ENCODE measurements at places on chromosomes 5 and 9. TPM values are rescaled to one million over a fixed set of nuclear protein-coding genes. Genes with fewer than 3 reads are reported as not detected.

Gene DCTN4
- 56.5 TPM for total RNA-seq

Gene C9orf43
- 0.59 TPM for total RNA-seq

Gene MYO10
- total RNA-seq = 40.1 TPM

Gene IFNA13
- total RNA-seq = not detected

Gene GPR151
- total RNA-seq = not detected

Gene GALNT10
- total RNA-seq = 6.9 TPM

Gene TMEFF1
- total RNA-seq = 4.7 TPM

Gene CTXN3
- total RNA-seq = not detected

Gene ADRB2
- 3.8 TPM for total RNA-seq

Gene FBXL7
- total RNA-seq = 8.6 TPM

Gene TMEM215
- total RNA-seq = 0.39 TPM

Gene REXO4
- total RNA-seq = 11.3 TPM

GRCh38 chr9:114482593-114482992 is 22.7 kb downstream of the WHRN start:
- DNase-seq = no peak

- peak; percentile 76 for DNase-seq
These were observed at the start of gene FREM1 for GRCh38 chr9:14909961-14910805. Gene FREM1, minus strand, starts transcription at chr9:14910428. Its CDS starts 41,451 bp downstream, at chr9:14868977.

GRCh38 chr5:128083811-128084227 is 253 bp downstream of the SLC12A2 start:
- DNase-seq = no peak

DNA sequence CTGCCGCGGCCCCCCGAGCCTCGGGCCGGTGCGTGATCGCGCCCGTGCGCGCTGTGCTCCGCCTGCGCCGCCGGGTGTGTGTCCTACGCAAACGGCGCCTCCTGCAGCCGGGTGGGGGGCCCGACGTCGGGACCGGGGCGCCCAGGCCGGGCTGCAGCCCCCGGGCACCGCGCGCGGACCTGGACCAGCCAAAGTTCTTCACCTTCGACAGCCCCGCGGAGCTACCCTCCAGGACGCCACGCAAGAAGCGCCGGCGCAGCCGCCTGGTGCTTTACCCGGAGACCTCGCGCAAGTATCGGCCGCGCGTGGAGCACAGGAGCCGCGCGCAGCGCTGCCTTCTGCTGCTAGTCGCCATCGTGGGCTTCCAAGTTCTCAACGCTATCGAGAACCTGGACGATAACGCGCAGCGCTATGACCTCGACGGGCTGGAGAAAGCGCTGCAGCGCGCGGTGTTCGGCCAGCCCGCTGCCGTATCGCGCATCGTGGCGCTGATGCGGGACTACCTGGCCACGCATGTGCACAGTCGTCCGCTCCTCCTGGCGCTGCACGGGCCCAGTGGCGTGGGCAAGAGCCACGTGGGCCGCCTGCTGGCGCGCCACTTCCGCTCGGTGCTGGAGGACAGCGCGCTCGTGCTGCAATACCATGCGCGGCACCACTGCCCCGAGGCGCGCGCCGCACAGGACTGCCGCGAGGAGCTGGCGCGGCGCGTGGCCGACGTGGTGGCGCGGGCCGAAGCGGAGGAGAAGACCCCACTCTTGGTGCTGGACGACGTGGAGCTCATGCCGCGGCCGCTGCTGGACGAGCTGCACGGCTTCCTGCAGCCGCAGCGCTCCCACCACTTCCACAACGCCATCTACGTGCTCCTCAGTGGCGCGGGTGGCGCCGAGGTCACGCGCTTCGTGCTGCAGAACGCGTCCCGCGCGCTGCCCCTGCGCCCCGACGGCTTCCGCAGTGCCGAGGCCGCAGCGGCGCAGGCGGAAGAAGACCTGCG is 1.5 kb downstream of the TOR4A start:
- DNase-seq = no peak

DNA sequence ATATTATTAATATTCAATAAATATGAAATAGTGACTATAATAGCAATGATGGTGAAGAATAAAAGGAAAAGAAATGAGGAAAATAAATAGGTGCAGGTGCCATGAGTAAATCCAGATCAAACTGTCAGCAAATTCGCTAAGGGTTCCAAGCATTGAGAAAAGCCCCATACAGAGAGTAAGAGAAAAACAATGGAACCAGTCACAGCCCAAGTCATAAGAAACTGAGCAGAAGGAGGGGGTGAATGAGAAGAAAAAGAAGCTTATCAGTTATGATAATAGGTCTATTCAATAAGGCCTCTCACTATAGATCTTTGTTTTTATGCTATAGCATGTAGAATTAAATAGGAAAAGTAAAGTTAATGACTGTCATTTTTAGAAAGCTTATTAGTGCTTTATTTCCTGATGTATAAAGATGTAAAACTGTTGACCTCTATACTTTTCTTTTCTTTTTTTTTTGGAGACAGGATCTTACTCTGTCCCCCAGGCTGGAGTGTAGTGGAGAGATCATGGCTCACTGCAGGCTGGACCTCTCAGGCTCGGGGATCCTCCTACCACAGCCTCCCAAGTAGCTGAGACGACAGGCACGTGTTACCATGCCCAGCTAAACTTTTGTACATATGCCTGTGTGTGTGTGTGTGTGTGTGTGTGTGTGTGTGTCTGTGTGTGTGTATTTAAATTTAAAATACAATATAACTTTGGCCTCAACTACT is 72.4 kb downstream of the FYB1 start:
- DNase-seq = no peak

DNA sequence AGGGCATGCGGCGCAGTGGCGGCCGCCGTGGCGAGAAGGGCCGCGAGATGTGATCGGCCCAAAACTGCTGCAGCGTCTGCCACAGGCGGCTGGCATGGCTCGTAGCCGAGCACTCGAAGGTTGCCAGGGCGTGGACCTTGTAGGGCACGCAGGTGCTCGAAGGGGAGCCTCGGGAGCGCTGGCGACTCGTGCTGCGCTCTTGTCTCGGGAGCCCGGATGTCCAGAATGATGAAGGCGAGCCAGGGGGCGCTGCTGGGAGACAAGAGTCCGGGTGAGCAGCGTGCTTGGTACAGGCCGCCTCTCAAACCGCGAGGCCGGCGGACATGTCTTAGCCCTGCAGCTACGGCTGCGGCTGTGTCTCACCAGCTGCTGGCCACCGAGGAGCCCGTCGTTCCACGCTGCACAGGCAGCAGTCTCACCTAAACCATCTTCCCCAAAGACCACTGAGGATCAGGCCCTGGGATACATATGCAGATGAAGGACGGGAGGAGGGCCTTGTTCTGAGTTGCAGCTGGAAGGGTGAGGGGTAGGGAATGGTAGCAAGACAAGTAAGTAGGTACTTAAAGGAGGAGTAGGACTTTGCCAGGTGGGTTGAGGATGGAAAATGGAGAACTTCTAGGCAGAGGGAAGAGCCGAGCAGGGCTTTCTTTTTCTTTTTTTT is 1.7 kb downstream of the CBY3 start:
- DNase-seq = peak; percentile 37

DNA sequence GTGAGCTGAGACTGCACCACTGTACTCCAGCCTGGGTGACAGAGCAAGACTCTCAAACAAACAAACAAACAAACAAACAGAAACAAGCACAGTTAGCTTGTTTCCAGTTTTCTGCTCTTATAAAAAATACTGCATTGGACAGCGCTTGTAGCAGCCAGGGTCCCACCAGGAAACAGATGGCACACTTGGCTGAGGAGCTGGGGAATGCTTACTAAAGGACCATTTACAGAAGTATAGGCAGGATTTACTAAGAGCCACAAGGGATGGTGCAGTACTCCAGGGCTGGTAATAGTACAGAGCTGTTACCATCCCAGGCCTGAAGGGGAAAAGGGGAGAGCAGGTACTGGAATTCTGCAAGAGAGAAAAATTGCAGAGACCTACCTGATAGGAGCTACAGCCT is 5.2 kb upstream of the ANKS6 start:
- DNase-seq = no peak

DNA sequence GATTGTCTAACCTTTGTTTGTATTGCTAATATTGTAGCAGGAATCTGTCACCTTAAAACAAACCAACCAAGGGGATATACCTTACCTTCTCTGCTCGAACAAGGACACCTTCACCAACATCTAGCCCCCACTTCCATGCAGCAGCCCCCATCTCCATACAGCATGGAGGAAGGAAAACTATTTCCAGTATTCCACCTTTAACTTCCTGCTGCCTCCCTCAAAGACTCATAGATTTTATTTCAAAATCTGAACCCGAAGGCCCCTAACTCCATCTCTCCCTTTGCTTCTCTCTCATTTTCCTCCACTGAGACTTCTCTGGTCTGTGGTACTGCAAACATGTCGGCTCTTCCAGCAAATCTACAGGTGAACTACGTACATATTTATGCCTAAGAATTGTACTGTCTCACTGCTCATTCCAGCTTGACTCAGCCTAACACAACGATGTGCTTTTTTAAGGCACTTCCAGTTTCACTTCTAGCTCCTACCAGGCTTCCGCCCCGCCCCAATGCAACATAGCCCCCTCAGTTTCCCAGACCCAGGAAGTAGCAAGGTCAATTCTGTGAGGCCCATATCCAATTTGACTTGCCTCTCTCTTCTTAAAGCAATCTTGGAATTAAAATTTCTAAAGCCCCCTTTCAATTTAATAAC is 70.7 kb upstream of the RNF38 start:
- peak; percentile 22 for DNase-seq

GRCh38 chr5:133758641-133759040 is 146.3 kb upstream of the FSTL4 start:
- no peak for DNase-seq

DNA sequence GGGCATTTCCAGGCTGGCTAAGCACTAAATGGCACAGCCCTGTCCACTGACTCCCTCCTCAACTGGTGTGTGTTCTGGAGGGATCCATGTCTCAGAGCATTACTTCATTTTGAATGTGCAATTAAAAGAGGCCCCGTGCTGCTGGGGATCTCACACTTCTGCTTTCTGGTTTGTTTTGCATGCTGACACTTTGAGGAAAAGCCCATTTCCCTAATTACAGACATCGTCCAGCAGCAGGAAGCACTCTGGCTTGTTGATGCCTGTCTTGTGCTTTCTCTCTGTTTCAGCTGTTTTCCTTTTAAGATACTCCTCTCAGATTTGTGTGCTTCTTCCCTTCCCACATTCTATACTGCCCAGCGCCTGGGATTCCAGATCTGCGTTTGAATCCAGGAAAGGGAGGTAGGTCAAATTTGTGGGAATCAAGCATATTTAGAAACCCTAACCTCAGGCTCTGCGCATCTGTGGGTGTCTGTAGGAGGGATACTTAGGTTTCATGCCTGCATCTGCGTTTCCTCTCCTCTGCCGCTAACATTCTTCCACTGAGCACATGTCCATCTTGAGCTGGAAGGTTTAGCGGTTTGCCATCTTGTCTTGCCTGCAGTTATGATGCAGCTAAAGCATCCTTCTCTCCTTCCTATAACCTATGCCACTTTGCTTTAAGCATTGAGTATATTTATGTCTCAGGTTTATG is 25.7 kb downstream of the SYK start:
- no peak for DNase-seq

DNA sequence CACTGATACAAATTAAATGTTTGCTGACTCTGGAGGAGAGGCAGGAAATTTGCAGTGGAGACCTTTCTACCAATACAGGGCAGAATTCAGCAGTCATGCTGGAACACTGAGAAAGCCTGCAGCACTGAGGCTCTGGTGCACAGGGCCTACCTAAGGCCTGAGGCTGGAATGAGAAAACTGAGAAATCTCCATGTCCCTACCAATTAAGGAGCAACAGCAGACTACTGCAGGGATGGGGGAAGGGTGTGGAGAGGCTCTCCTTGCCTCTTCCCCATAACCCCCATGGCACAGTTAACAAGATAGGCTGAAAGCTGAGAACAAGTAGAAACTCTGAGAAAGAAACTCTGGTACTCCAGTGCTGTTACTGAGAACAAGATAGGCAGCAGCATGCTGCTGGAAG is 10.5 kb downstream of the FBXO4 start:
- DNase-seq = no peak

GRCh38 chr5:56183506-56183905 is 49.6 kb downstream of the ANKRD55 start:
- DNase-seq = no peak

GRCh38 chr5:120037451-120037850 is 408.1 kb downstream of the FAM170A start:
- no peak for DNase-seq

- no peak for DNase-seq
These were observed 704.1 kb downstream of the PRELID2 start for GRCh38 chr5:145130996-145131395.

GRCh38 chr9:99140685-99141314 is 35.9 kb downstream of the TGFBR1 start:
- peak; percentile 58 for DNase-seq

GRCh38 chr9:79233542-79233941 is 338.2 kb upstream of the TLE4 start:
- DNase-seq = no peak

GRCh38 chr5:95283761-95284571 is 928 bp downstream of the MCTP1 start:
- DNase-seq = no peak

DNA sequence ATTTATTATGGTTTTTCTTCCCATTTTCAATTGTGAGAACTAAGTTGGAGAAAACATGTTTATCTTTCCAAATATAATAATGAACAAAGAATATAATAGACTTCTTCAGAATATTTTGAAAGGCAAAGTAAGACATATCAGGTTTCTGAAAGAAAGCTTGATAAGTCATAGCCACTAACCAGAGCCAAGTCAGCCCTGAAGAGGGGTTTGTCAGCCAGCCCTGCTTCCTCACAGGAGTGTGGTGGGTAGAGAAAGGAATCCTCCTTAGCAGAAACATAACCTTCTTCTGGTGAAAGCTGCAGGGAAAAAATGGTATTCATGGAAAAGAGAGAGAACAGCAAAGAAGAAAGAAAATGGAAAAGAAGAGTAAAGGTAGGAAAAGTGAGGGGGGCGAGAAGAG is 93.4 kb downstream of the MPDZ start:
- DNase-seq = no peak

DNA sequence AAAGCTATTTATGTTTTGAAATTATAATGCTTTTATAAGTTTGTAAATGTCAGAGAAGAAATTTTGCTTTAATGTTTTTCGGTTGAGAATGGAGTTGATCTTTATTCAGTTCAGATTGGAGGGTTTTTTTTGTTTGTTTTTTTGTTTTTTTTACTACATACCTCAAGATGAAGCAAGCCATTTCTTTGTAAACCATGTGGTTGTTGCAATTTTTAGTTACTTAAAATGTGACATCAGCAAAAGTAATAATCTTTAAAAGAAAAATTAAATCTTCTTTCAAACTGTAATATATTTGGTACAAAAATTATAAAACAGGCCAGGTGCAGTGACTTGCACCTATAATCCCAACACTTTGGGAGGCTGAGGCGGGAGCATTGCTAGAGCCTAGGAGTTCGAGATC is 102.6 kb downstream of the CDC42SE2 start:
- no peak for DNase-seq

- no peak for DNase-seq
These were observed 59.4 kb downstream of the DAP start for GRCh38 chr5:10701567-10702039.

- no peak for DNase-seq
These were observed 62.6 kb downstream of the MTREX start for GRCh38 chr5:55370291-55370925.

- DNase-seq = no peak
These were observed 661 bp downstream of the PDCL start for GRCh38 chr9:122827761-122828093.
